ENCODE measurements at places on chromosomes 6 and 20.

DNA sequence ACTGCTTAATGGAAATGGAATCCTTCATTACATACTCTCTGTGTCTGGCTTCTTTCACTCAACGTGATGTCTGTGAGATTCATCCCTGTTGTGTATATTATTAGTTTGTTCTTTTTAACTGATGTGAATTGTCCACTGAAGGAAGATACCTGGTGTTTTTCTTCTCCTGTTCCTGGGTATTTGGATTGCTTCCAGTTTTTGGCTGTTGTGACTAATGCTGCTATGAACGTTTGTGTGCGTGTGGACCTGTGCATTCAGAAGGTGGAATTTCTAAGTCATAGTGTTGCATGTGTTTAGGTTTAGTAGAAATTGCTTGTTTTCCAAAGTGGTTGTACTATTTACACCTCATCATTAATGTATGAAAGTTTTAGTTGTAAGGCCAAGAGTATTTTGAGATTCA, 3.8 kb downstream of the TULP4 start:
- no peak for DNase-seq

- no peak for DNase-seq
Measured at GRCh38 chr6:161424421-161424820, 150.6 kb upstream of the AGPAT4 start.

GRCh38 chr6:116059713-116060571, 749 bp downstream of the FRK start:
- no peak for DNase-seq

GRCh38 chr6:109258129-109258528, 124.1 kb downstream of the CD164 start:
- no peak for DNase-seq

DNA sequence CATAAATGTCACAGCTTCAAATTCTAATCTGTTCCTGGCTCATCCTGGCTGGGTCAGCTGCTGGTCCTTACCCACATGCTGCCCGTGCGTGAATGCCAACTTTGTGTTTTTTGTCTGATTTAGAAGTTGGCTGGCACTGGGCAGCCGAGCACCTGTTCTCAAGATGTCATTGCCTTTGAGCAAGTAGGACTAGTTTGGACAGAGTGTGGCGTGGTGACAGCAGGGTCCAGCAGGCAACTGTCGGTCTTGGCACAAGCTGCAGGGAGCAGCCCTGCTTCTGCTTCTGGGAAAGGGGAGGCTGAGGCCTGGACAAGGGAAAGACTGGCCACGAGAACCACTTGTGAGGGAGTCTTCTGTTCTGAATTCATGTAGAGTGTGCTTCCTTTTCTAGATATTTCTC, 26.4 kb upstream of the ADRM1 start:
- DNase-seq = no peak

- DNase-seq = no peak
Measured at GRCh38 chr6:7544597-7544996, 3.1 kb downstream of the DSP start.

GRCh38 chr20:4782378-4782772, 60.7 kb downstream of the PRND start:
- DNase-seq = no peak

DNA sequence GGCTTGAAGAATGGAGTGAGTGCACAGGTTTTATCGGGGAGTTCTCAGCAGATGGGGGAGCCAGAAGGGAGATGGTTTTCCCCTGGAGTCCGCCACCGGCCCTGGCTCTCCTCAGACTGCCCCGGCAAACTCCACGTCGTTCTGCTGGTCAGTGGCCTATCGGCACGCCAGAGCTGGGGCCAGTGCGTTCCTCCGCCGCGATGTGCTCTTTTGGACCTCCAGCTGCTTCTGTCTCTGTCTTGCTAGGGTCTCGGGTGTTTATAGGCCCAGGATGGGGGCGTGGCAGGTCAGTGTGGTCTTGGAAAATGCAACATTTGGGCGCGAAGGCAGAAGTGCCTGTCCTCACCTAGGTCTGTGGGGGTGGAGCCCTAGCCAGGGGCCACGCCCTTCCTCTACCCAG, 53.0 kb upstream of the ADTRP start:
- no peak for DNase-seq

- DNase-seq = no peak
Measured at GRCh38 chr6:163095401-163095800, 319.1 kb upstream of the QKI start.

GRCh38 chr20:24972341-24972740, 20.2 kb downstream of the APMAP start:
- no peak for DNase-seq

GRCh38 chr6:113171882-113172281, 685.3 kb upstream of the MARCKS start:
- DNase-seq = no peak

DNA sequence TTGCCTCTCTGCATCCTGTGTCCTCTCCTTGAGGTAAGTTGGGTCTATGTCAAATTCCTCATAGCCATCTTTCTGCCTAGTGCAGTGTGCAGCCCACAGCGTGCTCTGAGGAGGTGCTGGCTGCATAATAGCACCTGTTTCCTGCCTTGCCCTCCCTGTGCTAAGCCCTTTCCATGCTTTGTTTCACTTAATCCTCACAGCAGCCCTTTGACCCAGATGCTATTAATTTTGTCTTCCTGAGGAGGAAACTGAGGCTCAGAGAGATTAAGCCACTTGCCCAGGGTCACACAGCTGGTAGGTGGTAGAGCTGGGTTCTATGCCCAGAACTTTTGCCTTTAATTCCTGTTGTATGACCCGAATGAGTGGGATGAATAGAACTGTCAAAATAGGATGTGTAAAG, 13.5 kb downstream of the FAM83D start:
- DNase-seq = no peak

DNA sequence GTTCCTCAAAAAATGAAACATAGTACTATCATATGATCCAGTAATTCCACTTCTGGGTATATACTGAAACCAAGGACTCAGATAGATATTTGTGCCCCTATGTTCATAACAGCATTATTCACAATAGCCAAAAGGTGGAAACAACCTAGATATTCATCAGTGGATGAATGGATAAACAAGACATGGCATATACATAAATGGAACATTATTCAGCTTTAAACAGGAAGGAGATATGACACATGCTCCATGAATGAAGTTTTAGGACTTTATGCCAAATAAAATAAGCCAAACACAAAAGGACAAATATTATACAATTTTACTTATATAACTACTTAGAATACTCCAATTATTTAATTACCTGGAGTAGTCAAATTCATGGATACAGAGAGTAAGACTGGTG, 16.4 kb downstream of the PLCB1 start:
- no peak for DNase-seq

GRCh38 chr6:69366831-69367230, 430.0 kb downstream of the LMBRD1 start:
- DNase-seq = no peak

- DNase-seq = peak; percentile 10
Measured at GRCh38 chr6:68777956-68778355, 142.9 kb downstream of the ADGRB3 start.

- DNase-seq = peak; percentile 56
Measured at GRCh38 chr20:35991142-35991771, 22.9 kb downstream of the CNBD2 start.

DNA sequence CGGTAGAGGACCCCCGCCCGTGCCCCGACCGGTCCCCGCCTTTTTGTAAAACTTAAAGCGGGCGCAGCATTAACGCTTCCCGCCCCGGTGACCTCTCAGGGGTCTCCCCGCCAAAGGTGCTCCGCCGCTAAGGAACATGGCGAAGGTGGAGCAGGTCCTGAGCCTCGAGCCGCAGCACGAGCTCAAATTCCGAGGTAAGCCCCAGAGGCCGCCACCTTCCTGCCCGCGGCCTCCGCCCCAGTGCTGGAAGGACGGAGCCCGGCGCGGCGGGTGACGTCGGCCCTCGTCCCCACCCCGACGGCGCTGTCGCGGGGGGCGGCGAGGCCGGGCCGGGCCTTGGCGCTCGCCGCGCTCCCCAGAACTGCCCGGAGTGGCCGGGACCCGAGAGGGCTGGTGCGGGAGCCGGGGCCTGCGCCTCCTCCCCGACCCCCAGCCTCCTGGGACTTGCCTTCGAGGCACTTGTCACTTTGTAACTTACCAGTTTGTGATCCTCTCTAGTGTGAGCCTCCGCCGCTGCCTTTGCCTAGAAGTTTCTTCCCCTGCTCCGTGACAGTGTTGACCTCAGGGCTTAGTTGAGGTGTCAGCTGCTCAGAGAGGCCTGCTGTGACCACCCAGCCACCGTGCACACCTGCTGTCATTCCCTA, 417 bp downstream of the VAPB start:
- DNase-seq = peak; percentile 71

- peak; percentile 15 for DNase-seq
Measured at GRCh38 chr6:155273431-155273830, 9.6 kb downstream of the CLDN20 start.

GRCh38 chr6:12844284-12845223, 128.0 kb downstream of the PHACTR1 start:
- peak; percentile 7 for DNase-seq

GRCh38 chr20:60467078-60467477, 508.9 kb downstream of the CDH26 start:
- DNase-seq = no peak

GRCh38 chr6:170522565-170523183, 30.4 kb downstream of the PSMB1 start:
- peak; percentile 13 for DNase-seq

DNA sequence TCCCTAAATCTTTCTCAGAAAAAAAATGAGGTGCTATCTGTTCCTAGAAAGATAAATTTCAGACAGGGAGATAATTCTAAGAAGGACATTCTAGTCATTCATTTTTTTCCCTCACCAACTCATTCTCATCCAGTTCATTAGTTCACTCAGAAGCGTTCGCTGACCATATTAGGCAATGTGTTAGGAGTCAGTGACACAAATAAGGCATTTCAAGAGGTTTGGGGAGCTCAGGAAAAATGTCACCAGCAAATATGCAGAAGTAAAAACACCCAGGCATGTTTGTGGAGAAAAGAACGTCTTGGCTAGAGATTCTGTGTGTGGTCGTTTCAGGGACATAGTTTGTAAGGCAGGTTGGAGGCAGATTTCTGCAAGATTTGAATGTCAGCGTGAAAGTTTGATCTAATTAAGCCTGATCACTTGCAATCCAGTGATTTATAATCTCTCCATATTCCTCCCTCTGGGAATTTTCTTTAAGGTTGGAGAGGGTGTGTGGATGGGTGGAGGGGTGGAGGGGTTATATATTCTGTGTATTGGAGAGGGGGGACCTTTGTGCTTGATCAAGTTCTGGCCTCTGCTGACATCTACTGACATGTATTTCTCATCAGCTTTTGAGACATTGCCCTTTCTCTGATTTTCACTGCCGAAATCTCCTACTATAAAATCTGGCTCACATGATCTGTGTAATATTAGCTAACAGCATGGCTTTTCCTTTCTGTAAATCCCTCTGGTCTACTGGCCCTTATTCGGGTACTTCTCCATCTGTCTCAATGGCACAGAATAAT, 3.6 kb downstream of the MYCT1 start:
- no peak for DNase-seq

DNA sequence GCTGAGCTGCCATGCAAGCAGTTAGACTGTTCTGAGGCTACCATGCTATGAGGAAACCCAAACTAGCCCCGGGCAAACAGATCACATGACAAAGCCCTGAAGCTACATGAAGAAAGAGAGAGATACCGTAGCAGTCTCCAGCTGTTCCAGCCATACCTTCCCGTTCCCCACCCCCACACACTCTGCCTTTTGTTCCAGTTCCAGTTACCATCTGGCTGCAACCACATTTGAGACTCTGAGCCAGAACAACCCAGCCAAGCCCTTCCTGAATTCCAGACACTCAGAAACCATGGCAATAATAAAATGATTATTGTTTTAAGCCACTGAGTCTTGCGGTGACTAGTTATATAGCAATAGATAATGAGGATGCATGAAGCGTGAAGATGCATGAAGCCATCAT, 28.3 kb downstream of the RIN2 start:
- peak; percentile 39 for DNase-seq

GRCh38 chr6:16089232-16090062, 39.4 kb upstream of the MYLIP start:
- no peak for DNase-seq

DNA sequence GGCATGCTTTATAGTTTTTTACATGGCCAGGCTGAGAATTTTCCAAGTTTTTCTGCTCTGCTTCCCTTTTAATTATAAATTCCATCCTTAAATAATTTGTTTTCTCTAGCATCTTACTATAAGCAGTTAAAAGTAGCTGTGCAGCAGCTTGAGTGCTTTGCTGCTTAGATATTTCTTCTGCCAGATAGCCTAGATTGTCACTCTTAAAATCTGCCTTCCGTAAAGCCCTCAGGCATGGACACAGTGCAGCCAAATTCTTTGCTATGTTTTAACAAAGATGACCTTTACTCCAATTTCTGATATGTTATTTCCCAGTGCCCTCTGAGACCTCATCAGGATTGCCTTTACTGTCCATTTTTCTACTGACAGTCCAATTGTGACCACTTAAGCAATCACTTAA, 92.6 kb upstream of the SGK1 start:
- no peak for DNase-seq

GRCh38 chr6:33205191-33206026, 954 bp downstream of the HSD17B8 start:
- DNase-seq = no peak

- no peak for DNase-seq
Measured at GRCh38 chr6:93703431-93703830, 284.1 kb upstream of the EPHA7 start.

DNA sequence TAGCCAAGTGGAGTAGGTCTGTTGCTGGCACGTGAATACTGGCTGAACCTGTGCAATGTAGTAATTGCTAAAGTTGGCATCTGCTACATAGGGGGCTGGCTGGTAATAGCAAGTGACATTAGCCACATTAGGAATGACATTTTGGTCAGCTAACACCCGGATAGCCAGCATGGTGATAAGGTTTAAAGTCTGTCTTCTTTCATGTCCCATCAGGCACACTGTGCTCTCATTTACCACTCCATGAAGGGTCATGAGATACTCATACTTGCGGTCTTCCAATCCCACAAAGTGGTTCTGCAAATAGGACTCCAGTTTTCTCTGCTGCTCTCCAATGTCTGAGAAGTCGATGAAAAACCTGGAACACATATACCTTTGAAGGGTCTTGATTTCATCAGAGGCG, 2.8 kb downstream of the TENT5A start:
- peak; percentile 19 for DNase-seq

GRCh38 chr6:155349129-155349528, 34.8 kb upstream of the TFB1M start:
- DNase-seq = peak; percentile 39

- DNase-seq = peak; percentile 62
Measured at GRCh38 chr6:130473886-130474285, 108.1 kb downstream of the TMEM200A start.

- peak; percentile 26 for DNase-seq
Measured at GRCh38 chr6:133724726-133725125, 164.2 kb upstream of the TCF21 start.

DNA sequence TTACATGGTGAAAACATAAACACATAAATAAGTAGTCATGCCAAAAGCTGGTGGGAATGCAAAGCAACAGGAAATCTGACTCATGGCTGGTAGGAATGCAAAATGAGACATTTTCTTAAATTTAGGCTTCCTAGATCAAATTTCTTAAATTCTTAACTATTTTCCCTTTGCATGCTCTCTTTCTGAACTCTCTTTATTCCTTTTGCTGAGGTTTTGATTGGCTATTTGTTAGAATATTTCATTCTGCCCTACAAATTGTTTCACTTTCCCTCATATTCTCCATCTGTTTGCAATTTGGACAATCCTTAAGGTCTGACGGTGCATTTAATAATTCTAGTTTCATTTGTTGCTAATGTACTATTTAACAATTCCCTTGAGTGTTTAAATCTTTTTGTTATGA, 437.5 kb upstream of the RGS17 start:
- DNase-seq = peak; percentile 1

- DNase-seq = no peak
Measured at GRCh38 chr20:58691773-58692578, 624 bp upstream of the NPEPL1 start.

All from AG08396 (cell line).